ENCODE measurements at places on chromosomes 2 and 18.

GRCh38 chr2:37506407-37507050 lies 162.1 kb downstream of the QPCT start:
- no peaks in the 10 kb centered on the region for H3K27me3 ChIP-seq
- peak; percentile 35 for DNase-seq
- H3K27ac ChIP-seq = no peak overlapping the region

DNA sequence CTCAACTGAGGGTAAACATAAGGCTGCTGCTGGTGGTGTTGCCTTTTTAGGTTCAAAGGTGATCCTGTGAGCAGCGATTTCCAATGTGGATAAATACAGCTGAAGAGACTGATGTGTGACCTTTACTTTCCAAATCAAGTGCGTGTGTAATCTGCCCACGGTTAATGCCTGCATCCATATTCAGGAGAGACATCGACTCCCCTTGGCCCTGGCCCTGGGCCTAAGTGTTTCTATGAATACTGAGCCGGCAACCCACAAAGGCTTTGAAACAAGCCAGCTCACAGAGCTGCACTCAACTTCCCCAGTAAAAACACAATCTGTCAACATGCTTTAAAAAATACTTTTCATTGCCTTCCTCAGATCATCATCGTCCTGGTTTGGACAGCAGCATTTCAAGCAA lies 1026.6 kb downstream of the TMEM182 start:
- H3K36me3 ChIP-seq = no peaks in the 10 kb centered on the region
- no peak overlapping the region for H3K4me3 ChIP-seq
- no peaks in the 10 kb centered on the region for H3K27me3 ChIP-seq

GRCh38 chr18:2302628-2303516 lies 268.4 kb downstream of the METTL4 start:
- no peaks in the 10 kb centered on the region for H3K36me3 ChIP-seq
- peaks cover 24% of the 10 kb centered on the region for H3K4me1 ChIP-seq
- H3K27me3 ChIP-seq = no peaks in the 10 kb centered on the region
- H3K4me3 ChIP-seq = no peak overlapping the region

DNA sequence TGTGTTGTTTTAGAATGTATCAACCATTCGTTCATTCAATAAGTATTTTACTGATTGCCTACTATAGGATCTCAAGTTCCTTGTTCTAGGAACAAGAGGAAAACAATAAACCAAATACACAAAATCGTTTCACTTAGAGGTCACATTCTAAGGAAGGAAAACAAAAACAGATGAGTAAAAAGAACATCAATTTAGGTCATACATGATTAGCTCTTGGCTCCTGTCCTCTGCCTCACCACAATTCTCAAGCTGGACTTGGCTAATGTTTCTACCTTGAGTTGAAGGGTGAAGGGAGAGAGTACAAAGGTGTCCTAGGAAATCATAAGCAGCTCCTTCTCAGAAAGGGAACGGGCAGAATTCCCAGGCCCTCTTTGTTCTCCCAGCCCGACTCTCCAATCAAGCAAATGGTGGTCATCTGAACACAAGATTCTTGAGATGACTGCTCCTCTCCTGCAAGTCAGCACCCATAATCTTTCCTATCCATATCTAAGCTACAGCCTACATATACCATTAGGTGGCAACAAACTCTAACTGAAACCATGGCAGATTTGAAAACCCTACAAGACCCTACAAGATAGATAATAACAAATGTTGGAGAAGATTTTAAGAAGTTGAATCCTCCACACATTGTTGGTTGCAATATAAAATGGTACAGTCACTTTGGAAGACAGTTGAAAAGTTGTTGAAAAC lies 76.0 kb downstream of the CBLN2 start:
- no peak overlapping the region for H3K27ac ChIP-seq
- no peak for DNase-seq
- no peaks in the 10 kb centered on the region for H3K4me1 ChIP-seq

GRCh38 chr18:25112821-25113434 lies 239.0 kb downstream of the ZNF521 start:
- H3K27me3 ChIP-seq = no peaks in the 10 kb centered on the region
- no peak overlapping the region for H3K27ac ChIP-seq
- no peaks in the 10 kb centered on the region for H3K4me1 ChIP-seq
- DNase-seq = no peak
- H3K4me3 ChIP-seq = no peak overlapping the region

DNA sequence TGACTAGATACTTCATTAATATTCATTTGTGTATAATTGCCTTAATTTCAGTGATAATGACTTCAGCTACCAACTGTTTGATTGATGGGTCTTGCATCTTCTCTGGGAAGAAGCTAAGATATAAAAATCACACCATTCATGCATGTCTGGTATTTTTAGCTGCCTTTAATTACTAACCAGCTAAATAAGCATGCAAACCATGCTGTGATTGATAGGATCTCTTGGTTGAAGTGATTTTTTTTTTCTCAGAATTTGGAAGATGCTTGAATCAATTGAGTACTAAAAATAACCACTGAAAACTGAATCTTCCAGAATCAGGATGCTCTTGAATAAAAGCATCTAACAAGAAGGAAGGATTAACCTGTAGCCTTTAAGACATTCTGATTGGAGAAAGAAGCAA lies 668.8 kb downstream of the TDRD15 start:
- H3K27me3 ChIP-seq = no peaks in the 10 kb centered on the region
- no peak overlapping the region for H3K4me3 ChIP-seq
- H3K36me3 ChIP-seq = no peaks in the 10 kb centered on the region
- no peak overlapping the region for H3K27ac ChIP-seq

- H3K27ac ChIP-seq = no peak overlapping the region
- no peak for DNase-seq
- peaks cover 2% of the 10 kb centered on the region for H3K4me1 ChIP-seq
- H3K4me3 ChIP-seq = no peak overlapping the region
These were observed 58.4 kb upstream of the NT5C1B start for GRCh38 chr2:18647731-18648130.

- no peak overlapping the region for H3K4me3 ChIP-seq
- peaks cover 12% of the 10 kb centered on the region for H3K4me1 ChIP-seq
- DNase-seq = no peak
- no peak overlapping the region for H3K27ac ChIP-seq
- no peaks in the 10 kb centered on the region for H3K27me3 ChIP-seq
- H3K36me3 ChIP-seq = no peaks in the 10 kb centered on the region
These were observed 68.2 kb upstream of the NOSTRIN start for GRCh38 chr2:168734199-168734760.

- H3K36me3 ChIP-seq = no peaks in the 10 kb centered on the region
- H3K27me3 ChIP-seq = no peaks in the 10 kb centered on the region
- no peak overlapping the region for H3K27ac ChIP-seq
- H3K4me3 ChIP-seq = no peak overlapping the region
- H3K4me1 ChIP-seq = peaks cover 19% of the 10 kb centered on the region
These were observed 106.4 kb downstream of the VAPA start for GRCh38 chr18:10020171-10020570.

GRCh38 chr18:79528316-79528695 lies 132.6 kb downstream of the NFATC1 start:
- H3K27ac ChIP-seq = no peak overlapping the region
- H3K27me3 ChIP-seq = peaks cover 50% of the 10 kb centered on the region
- H3K36me3 ChIP-seq = no peaks in the 10 kb centered on the region
- peaks cover 3% of the 10 kb centered on the region for H3K4me1 ChIP-seq

DNA sequence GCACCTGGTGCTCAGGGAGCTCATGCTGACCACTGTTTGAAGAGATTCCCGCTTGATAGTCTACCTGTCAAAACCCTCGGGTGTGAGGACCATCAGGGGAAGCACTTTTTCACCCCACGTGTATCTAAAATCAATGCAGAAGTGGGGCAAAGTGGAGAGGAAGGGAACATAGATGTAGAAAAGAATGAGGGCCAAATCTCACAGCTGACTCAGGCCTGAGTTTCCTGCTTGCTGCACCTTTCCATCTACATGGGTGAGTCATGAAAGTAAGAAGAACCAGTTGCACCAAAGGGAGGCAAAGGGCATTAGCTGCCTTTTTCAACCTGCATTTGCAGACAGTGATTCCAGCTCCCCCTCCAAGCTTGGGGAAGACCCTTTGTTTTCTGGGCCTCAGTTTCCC lies 100.2 kb upstream of the MYCN start:
- no peaks in the 10 kb centered on the region for H3K4me1 ChIP-seq
- no peak overlapping the region for H3K4me3 ChIP-seq
- DNase-seq = no peak
- no peak overlapping the region for H3K27ac ChIP-seq
- no peaks in the 10 kb centered on the region for H3K36me3 ChIP-seq

GRCh38 chr2:80621656-80622055 lies 317.1 kb upstream of the LRRTM1 start:
- DNase-seq = peak; percentile 23
- H3K4me1 ChIP-seq = no peaks in the 10 kb centered on the region
- no peaks in the 10 kb centered on the region for H3K36me3 ChIP-seq
- H3K4me3 ChIP-seq = no peak overlapping the region

DNA sequence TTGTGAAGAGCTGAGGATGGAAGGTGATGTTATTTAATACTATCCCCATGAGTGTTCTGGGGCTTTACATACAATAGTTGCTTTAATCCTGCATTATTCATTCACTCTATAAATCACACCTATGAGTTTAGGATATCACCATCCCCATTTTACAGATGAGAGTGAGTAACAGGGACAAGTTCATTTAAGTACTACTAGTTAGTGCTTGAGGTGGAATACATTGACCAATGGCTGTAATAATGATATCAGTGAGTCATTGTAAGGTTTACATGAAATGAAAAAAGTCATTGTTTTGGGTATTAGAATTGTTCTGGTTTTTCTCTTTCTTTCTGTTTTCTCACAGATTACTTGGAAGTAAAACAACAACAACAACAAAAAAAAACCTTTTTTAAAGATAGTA lies 42.5 kb downstream of the TANC1 start:
- peak overlapping the region; percentile 63 for H3K27ac ChIP-seq
- no peaks in the 10 kb centered on the region for H3K36me3 ChIP-seq
- no peak overlapping the region for H3K4me3 ChIP-seq
- DNase-seq = peak; percentile 64
- no peaks in the 10 kb centered on the region for H3K27me3 ChIP-seq

GRCh38 chr18:7740821-7741220 lies 173.7 kb downstream of the PTPRM start:
- no peak overlapping the region for H3K4me3 ChIP-seq
- DNase-seq = no peak
- no peak overlapping the region for H3K27ac ChIP-seq
- no peaks in the 10 kb centered on the region for H3K36me3 ChIP-seq

DNA sequence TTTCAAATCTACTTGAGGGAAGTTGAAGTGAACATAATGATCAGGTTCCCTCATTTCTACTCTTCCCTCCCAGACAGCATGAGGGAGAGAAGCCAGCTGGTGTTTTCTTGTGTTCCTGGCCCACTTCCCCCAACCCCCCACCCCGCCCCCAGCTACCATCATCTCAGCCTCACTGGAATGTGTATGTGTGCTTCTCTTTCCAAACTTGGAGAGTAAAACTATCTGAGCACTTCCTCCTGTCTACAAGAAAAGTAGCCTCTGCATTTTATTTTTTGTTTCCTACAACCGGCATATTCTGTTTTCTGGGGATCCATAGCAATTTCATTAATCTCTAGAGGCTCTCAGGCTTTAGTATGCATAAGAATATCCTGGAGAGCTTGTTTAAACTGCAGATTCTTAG lies 53.6 kb upstream of the GRHL1 start:
- H3K4me1 ChIP-seq = peaks cover 26% of the 10 kb centered on the region
- peak overlapping the region; percentile 81 for H3K27ac ChIP-seq
- DNase-seq = peak; percentile 35
- no peaks in the 10 kb centered on the region for H3K27me3 ChIP-seq

DNA sequence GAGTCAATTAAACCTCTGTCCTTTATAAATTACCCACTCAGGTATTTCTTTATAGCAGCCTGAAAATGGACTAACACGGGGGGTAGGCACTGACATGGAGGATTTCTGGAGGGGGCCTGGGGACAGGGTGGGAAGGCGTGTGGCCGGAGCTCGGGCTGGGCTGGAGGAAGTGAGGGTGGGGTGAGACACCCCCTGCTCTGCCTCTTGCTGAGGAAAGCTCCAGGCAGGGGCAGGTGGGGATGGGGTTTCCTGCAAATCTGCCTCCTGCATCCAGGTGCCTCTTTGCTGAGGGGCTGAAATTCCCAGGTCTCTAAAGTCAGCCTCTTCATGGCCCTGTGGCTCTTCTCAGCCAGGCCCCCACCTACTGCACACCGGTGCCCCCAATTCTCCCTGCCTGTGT lies 25.7 kb upstream of the OTOS start:
- H3K4me3 ChIP-seq = no peak overlapping the region
- DNase-seq = no peak
- no peaks in the 10 kb centered on the region for H3K36me3 ChIP-seq
- H3K4me1 ChIP-seq = no peaks in the 10 kb centered on the region

GRCh38 chr2:172397148-172397834 lies 30.1 kb upstream of the ITGA6 start:
- no peaks in the 10 kb centered on the region for H3K27me3 ChIP-seq
- no peak overlapping the region for H3K27ac ChIP-seq
- no peaks in the 10 kb centered on the region for H3K4me1 ChIP-seq
- no peak for DNase-seq

DNA sequence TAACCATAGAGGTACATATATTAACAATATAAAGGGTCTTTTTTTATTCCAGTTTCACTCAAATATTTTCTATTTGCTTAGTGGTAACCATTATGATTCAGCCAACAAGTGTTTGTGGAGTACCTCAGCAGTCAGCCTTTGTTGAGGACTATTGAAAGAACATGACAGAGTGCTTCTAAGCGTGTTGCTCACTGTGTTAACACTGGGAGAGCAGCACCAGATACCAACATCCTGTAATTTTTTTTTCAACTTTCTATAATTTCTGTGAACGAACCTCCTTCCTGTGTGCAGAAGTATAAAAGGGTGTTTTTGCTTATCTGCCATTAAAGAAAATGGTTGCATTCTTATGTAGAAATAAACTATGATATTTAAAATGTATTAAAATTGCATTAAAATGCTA lies 239.0 kb downstream of the PHLPP1 start:
- peak; percentile 70 for DNase-seq
- no peaks in the 10 kb centered on the region for H3K4me1 ChIP-seq
- no peak overlapping the region for H3K4me3 ChIP-seq
- no peak overlapping the region for H3K27ac ChIP-seq
- H3K36me3 ChIP-seq = no peaks in the 10 kb centered on the region
- H3K27me3 ChIP-seq = no peaks in the 10 kb centered on the region

- no peak for DNase-seq
- no peaks in the 10 kb centered on the region for H3K4me1 ChIP-seq
- H3K27ac ChIP-seq = no peak overlapping the region
- H3K27me3 ChIP-seq = no peaks in the 10 kb centered on the region
- no peak overlapping the region for H3K4me3 ChIP-seq
- H3K36me3 ChIP-seq = no peaks in the 10 kb centered on the region
These were observed 175.5 kb downstream of the TMEM18 start for GRCh38 chr2:501667-502066.

DNA sequence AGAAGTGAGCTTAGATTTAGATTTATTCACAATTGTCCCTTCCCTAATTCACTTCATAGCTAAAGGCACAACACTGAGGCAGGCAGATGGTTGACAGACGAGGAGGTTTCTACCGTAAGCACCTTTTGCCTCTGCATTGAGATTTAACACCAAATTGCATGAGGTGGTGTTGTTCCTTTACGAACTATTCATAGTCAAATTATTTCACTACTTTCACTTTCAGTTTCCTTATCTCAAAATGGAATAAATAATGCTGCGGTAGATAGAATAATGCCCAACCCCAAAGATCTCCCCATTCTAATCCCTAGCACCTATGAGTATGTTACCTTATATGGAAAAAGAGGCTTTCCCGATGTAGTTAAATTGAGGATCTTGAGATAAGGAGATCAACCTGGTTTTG lies 58.9 kb upstream of the LINC00305 start:
- H3K27ac ChIP-seq = no peak overlapping the region
- no peaks in the 10 kb centered on the region for H3K4me1 ChIP-seq
- no peak for DNase-seq
- H3K27me3 ChIP-seq = no peaks in the 10 kb centered on the region
- H3K4me3 ChIP-seq = no peak overlapping the region

Measured in astrocyte (in vitro differentiated cells and primary cell).